CD14-positive monocyte (primary cell): ENCODE measurements at places on chromosomes 1 and 21. TPM values are rescaled to one million over a fixed set of nuclear protein-coding genes. Genes with fewer than 3 reads are reported as not detected.

DNA sequence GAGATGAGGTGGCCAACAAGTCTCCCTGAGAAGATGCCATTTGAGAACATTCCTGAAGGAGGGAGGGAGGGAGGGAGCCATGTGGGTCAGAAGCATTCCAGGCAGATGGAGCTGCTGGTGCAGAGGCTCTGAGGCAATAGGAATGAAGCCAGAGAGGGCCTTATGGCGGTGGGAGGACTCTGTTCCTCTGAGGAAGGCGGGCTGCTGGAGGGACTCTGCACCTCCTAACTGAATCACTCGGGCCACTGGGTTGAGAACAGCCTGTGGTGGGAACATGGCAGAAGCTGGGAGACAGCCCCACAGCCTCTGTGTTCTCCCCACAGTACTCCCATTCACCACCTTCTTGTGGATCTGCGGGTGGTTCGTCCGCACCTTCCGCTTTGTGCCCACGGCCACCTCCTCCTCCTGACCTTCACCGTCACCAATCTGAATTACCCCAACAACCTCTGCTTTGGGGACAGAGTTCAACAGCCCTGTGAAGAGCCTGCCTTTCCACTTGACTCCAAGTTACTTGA, 2.4 kb upstream of the TMEM125 start:
- no peak for DNase-seq

DNA sequence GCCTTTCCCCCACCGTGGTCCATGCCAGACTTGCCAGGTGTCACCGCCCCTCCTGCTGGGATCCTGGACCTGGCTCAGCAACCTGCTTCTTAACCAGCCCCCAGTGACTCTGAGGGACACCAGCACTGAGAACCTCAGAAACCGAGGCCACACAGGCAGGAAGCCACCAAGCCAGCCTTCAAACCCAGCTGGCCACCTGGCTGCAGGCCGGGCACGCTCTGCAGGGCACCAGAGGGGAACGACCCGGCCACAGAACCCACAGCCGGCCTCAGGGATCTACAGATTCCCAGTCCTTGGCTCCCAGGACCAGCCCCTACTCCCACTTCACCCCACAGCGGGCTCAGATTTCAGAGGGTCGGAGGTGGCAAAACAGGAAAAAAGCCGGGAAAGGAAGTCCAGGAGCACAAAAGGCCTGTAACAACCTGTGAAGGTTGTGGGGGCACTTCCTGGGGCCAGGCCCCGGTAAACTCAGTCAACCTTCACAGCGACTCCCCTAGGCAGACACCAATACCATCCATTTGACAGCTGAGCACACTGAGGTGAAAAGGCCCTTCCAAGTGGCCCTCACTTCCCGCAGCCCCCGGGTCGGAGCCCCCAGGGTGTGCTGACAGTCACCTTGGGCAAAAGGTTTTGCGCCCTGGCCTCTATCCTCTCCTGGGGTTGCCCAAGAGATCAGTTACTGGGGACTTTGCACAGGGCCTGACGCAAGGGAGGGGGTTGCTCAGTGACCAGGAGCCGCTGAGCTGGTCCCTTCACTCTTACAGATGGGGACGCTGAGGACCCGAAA, 14.1 kb downstream of the RUNX3 start:
- no peak for DNase-seq

Gene EDN2
- polyA plus RNA-seq = not detected in 2 replicates

GRCh38 chr1:235625340-235625739, 24.2 kb downstream of the GNG4 start:
- DNase-seq = no peak

DNA sequence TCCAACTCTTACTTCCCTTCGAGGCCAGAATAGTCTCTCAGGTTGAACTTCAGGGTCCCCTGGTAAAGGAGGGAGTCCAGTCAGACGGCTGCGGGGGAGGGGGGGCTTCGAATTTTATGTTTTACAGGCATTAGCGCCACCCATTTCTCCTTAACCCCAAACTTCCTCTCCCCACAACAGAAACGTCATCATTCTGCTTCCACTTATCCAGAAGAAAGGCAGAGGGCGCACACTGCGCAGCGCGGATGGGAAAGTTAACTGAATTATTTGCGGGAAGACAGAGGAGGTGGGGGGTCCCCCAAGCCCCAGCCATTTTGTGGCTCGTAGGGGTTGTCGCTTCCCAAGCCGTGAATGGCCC, 529 bp upstream of the PRMT2 start:
- DNase-seq = peak; percentile 74

- no peak for DNase-seq
Observed at GRCh38 chr1:178579562-178579961, 66.7 kb downstream of the TEX35 start.

Gene CIART
- polyA plus RNA-seq = 0.32 and 0.61 TPM in 2 replicates

- DNase-seq = no peak
Observed at GRCh38 chr1:205576805-205577761, 54.7 kb downstream of the ELK4 start.

DNA sequence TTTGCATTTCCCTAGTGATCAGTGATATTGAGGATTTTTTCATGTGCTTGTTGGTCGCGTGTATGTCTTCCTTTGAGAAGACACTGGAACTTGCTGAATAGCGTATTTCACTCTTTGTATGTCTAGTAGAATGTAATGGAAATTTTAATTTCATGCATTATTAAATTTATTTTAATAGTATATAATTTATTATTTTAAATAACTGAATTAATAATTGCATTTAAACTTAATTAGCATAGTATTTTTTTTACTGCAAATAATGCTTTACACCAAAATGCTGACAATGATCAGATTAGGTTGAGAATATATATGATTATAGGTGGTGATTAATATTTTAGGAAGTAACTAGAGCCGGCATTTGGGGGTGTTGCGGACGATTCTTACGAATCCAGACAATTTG, 10.5 kb upstream of the MTARC1 start:
- no peak for DNase-seq

DNA sequence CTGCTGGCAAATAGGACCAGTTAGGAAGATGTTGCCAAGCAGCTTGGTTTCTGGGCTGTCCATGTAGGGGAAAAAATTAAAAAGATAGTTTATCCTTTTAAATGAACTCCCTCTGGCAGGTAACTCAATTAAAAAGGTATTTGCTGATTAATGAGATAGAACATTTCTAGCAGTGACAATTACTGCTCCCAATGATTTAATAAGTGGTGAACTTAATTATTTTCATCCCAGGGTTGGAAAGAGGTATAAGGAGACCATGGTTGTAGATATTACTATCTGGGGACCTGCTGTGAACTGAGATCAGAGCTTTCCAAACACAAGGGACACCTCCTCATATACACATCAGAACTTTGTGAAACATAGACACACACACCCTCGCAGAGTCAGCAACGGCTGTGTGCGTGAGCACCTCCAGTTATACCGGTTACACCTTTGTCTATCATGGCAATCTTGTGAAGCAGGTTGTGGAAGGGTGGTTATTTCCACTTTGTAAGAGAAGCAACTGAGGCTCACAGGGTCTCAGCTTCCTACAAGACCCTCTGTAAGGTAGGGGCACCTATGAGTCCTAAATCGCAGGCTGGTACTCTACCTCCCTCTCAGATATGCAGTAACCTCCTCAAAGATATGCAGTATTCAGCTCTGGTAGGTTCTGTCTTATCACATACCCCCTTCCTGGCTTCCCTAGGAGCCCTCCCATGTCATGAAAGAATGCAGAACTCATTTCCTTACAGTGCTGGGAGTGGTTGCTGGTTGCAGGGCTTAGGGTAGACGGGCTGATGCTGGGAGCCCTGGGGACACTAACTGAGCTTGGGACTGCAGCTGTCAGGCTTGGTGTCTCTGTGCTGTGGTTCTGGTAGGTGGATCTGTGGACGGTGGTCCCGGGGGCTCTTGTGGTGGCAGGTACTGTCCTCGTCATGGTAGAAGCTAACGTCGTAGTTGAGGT, 18.5 kb upstream of the MAGOH start:
- no peak for DNase-seq

GRCh38 chr1:61588736-61589672, 135.9 kb downstream of the TM2D1 start:
- peak; percentile 8 for DNase-seq

DNA sequence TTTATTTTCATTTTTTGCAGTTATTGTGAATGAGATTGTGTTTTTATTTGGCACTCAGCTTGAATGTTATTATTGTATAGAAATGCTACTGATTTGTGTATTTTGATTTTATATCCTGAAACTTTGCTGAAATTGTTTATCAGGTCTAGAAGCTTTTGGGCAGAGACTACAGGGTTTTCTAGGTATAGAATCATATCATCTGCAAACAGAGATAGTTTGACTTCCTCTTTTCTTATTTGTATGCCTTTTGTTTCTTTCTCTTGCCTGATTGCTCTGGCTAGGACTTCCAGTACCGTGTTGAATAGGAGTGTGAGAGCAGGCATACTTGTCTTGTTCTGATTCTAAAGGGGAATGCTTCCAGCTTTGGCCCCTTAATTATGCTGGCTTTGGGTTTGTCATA, 27.3 kb downstream of the ZNF691 start:
- DNase-seq = no peak

DNA sequence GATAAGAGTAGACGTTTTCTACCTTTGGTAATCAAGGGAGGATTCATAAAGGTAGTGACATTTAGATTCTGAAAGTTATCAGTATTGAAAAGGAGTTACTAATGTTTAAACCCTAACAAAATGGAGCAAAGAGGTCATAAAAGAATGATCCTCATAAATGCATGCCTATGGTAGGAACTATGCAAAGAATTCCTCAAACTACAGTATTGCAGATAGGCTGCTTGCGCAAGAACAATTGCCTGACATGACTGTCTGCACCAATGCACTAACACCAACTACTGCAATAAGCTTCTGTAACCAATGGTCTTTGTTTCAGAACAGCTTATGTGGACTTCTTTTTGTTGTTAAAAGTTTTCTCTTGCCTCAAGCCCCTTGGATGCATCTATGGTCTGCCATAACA, 597.3 kb upstream of the ADGRL4 start:
- no peak for DNase-seq

Gene MAP3K7CL
- 6.3 and 15.7 TPM in 2 replicates for polyA plus RNA-seq

DNA sequence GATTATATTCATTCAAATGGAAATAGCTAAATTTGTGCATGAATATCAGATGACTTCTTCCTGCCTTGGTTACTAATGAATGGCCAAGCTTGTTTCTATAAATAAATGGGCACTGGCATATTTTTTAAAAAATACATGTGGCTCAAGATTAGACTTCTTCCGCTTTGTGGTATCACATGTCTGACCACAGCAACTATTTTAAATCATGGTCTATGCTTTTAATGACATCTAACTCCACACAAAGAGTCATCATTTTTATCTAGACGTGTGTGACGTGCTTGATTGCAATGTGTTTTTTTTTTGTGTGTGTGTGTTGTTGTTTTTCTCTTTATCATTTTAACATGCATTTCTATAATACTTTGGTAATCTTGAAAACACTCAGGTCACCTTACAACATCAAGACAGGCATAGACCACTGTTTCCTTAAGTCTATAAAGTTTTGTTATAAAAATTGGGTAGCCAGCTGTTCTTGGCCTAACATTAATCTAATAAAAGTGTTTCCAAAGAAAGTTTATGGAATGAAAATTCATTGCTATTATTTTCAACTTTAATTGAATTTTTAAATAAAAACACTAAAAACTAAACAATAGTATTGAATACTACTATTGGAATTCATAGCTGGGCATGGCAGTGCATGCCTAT, 29.5 kb downstream of the RGS1 start:
- DNase-seq = peak; percentile 76

GRCh38 chr1:230517786-230518185, 91.7 kb upstream of the PGBD5 start:
- no peak for DNase-seq

Gene HNRNPCL1
- polyA plus RNA-seq = not detected

DNA sequence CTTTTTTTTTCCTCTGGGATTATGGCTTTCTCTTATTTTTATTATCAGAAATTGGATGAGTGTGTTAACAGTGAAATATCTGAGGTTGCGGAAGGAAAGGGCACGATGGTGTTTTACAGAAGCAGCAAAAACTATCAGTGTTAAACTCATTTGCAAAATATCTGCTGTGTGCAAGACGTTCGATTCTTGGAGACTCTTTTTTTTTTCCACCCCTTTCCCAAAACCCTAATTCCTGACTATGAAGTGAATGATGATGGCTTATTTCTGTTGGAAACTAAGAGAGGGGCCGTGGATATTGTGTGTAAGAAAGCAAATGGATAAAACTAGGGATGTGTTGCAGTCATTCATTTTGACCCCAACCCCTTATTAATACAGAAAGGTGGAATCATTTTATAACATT, 677 bp downstream of the NCAM2 start:
- DNase-seq = no peak

- DNase-seq = no peak
Observed at GRCh38 chr1:2027961-2028583, 8.9 kb downstream of the GABRD start.

- DNase-seq = peak; percentile 91
Observed at GRCh38 chr1:183593356-183593755, 3.1 kb upstream of the NCF2 start.

DNA sequence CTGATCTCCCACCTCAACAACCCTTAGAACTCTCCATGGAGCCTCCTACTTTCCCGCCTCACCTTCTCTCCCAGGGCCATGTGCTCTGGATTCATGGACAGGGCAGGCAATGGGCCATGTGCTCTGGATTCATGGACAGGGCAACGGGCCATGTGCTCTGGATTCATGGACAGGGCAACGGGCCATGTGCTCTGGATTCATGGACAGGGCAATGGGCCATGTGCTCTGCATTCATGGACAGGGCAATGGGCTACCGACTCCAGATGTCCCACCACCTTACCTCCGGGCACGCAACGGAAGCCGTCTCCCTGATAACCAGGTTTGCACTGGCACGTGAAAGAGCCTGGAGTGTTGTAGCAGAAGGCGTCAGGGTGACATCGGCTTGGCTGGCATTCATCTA, 53.2 kb downstream of the NID1 start:
- DNase-seq = no peak

GRCh38 chr1:86289161-86289560, 107.0 kb downstream of the ODF2L start:
- DNase-seq = no peak

- DNase-seq = no peak
Observed at GRCh38 chr1:156067262-156067661, 6.3 kb downstream of the RAB25 start.

- no peak for DNase-seq
Observed at GRCh38 chr1:48576565-48576964, 104.6 kb upstream of the SPATA6 start.

DNA sequence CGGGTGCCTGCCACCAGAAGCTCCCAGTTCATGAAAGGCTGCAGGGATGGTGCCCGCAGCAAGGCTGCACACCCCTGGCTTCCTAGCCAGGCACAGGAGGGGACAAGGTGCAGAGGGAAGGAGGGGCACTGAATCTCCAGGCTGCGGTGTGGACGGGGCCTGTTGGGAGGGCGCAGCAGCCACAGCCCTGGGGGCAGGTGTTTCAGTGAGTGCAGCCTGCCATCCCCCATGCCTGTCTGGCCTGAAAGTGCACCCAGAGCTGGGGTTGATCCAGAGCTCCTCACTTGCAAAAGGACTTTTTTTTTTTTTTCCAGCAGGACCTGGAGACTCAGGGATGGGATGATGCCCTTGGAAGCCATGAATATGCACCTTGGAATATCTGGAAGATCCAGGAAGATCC, 153.7 kb upstream of the C1orf174 start:
- DNase-seq = no peak

Gene GBP6
- polyA plus RNA-seq = not detected

GRCh38 chr1:206136241-206136640, 19.1 kb upstream of the AVPR1B start:
- DNase-seq = no peak
